Adipocyte (in vitro differentiated cells): ENCODE measurements at places on chromosomes 7 and 10.

GRCh38 chr10:34489973-34490745, 324.9 kb downstream of the PARD3 start:
- peak; percentile 64 for DNase-seq

GRCh38 chr7:26853788-26854393, 10.5 kb downstream of the SKAP2 start:
- peak; percentile 72 for DNase-seq

- DNase-seq = peak; percentile 48
These were observed 555.0 kb downstream of the INHBA start for GRCh38 chr7:41147606-41148485.

- DNase-seq = peak; percentile 2
These were observed 95.5 kb downstream of the ZMYND11 start for GRCh38 chr10:230758-231157.

GRCh38 chr10:92027141-92027540, 103.6 kb downstream of the BTAF1 start:
- no peak for DNase-seq

DNA sequence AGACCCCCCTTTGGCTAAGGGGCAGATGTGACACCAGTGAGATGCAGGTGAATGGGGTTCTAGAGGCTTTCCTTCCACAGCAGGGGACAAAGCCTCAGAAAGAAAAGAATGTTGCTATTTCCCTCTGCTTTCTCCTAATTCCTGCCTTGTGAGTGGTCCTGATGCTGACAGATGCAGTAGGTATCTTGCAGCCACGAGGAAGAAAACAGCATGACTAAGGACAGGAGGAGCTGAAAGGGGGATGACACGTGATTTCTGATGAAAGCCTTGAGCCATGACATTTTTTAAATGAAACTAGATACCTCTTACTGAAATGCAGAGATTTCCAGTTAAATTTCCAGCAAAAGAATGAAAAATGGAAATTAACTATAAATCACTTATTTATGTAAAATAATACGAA, 92.4 kb downstream of the C1GALT1 start:
- peak; percentile 55 for DNase-seq

- DNase-seq = no peak
These were observed 136.5 kb downstream of the ADARB2 start for GRCh38 chr10:1600861-1601260.

DNA sequence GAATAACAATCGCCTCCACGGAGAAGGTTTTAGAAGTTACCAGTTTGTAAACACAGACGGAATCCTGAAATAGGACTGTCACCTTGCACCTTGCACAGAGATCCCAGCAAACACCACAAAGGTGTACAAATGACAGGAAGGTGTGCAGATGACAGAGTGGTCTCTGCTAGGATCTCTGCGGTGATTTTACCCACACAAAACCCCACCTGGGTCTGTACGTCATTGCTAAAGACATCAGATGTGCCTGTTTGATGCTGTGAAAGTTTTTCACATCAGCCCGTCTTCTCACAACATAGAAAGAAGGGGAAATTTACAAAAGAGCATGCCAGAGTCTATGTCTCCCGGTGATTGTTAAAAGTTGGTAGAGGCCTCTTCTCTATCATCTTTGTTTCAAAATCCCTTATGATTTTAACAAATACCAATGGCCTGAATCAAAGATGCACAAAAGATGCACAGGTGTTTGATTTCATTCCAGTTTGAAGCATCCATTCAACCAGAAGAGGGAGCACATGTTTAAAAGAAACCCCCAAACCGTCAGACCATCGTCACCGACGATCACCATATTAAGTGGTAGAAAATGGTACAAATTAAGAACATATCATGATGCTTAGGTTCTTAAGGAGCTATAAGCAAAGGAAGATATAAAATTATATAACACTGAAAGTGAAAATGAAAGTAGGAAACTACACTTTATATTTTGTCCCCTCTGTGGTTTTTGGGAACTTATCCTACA, 576.5 kb downstream of the PTPRN2 start:
- DNase-seq = no peak

- DNase-seq = no peak
These were observed 95.2 kb upstream of the ZNF716 start for GRCh38 chr7:57354679-57355338.

DNA sequence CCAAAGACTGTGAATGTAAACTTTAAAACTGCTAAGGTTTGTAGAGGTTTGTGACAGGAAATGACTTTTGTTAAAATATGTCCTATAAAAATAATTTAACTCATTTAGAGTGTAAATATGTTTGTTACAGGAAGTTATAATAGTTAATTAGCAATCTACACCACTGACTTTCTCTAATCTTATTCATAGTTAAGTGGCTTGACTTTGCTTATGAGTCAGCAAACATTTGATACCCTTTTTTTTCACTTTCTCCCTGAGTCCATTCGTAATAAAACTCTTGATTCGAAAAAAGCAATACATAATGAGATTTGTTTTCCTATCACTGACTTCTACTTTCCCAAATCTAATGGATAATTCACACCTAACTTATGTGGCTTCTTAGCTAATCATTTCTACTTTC, 317.7 kb upstream of the SEMA3C start:
- no peak for DNase-seq

GRCh38 chr7:20484356-20484755, 131.1 kb upstream of the ABCB5 start:
- no peak for DNase-seq

- no peak for DNase-seq
These were observed 105.2 kb downstream of the CUBN start for GRCh38 chr10:17024461-17024860.

DNA sequence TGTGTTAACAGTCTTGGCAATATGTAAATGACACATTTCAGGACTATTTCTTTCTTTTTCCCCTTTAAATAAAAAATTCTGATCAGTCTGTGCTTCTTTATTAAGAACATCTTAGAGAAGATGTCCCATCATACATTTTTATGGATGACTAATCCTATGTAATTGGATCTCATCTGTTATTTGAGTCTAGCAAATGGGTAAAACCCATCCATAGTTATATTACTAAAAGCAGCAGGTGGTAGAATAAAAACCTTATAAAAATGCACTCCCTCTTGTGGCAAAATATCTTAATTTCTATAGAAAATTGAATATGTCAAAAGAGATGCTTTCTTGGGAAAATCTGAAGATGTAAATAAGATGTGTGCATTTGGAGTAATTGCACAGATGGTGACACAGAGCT, 35.3 kb downstream of the TRRAP start:
- DNase-seq = peak; percentile 31

DNA sequence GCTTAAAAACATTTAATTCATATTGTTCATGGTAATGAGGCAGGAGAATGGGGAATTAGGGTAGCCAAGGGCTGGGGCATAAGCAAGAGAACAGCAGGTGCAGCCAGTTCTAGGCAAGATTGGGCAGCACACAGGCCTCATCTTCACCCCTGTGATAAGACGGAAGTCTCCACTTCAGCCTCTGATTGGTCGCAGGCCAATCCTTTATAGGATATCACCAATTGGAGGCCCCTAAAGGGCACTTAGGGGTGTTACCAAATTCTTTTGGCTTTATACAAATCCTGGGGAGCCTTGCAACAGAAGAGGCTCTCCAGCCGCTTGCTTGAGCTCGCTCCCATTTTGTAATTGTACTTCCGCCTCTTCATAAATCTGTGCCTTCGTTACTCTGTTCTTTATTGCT, 231.1 kb downstream of the REEP3 start:
- DNase-seq = no peak

- no peak for DNase-seq
These were observed 133.5 kb downstream of the GALNT11 start for GRCh38 chr7:152158801-152159587.

GRCh38 chr10:13003759-13004158, 2.2 kb upstream of the CCDC3 start:
- DNase-seq = no peak

DNA sequence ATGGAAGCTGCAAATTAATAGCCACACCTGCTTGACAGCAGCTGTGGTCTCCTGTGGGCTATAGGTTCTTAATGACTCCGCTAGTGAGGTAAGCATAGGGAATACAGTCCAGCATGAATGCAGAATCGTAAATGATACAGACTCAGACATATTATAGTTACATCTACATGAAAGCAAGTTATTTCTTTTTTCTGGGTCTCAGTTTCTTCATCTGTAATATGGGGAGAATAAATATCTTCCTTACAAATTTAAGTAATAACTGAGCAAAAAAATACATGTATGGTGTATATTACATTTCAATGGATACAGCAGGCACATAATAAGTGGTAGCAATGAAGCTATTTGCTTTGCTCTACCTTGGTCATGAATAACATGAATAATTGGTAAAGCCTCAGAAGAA, 245.9 kb upstream of the RHOBTB1 start:
- no peak for DNase-seq

DNA sequence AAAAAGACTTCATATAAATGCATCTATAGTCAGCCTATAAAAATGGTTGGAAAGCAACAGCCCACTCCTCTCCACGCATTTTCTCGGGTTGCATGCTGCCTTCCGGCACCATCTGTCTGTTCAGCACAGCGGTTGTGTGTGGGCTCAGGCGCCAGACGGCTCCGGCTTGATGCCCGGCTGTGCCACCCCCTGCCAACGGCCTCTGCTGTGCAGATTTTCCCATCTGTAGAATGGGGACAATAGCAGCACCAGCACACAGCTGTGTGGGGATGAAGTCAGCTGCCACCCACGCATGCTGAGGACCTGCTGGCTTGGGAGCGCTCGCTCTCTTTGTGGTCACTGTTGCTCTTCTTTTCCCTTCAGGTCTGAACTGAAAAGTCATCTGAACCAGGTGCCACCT, 19.5 kb downstream of the PRKAG2 start:
- DNase-seq = no peak

- DNase-seq = peak; percentile 79
These were observed 81.7 kb downstream of the ST7 start for GRCh38 chr7:117034851-117035464.

DNA sequence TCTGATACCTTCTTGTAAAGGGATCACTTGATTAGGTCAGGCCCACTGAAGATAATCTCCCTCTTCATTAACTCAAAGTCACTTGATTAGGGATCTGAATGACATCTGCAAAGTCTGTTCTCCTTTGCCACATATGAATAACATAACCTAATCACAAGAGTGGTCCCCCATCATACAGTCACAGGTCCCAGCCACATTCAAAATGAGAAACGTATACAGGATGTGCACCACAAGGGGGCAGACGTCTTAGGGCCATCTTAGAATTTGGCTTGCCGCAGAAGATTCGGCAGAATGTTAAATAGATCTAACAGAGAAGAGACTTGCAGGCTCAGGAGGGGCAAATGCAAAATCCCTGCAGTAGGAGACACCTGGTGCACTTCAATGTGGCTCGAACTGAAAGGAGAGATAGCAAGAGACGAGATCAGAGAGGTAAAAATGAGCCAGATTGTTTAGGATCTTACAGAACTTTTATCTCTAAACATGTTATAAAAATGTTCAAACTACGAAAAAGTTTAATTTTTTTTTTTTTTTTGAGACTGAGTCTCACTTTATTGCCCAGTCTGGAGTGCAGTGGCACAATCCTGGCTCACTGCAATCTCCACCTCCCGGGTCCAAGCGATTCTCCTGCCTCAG, 10.4 kb upstream of the SMC3 start:
- peak; percentile 70 for DNase-seq

GRCh38 chr7:140883378-140883777, 41.4 kb downstream of the BRAF start:
- no peak for DNase-seq

GRCh38 chr7:47685712-47686376, 103.9 kb upstream of the TNS3 start:
- no peak for DNase-seq

DNA sequence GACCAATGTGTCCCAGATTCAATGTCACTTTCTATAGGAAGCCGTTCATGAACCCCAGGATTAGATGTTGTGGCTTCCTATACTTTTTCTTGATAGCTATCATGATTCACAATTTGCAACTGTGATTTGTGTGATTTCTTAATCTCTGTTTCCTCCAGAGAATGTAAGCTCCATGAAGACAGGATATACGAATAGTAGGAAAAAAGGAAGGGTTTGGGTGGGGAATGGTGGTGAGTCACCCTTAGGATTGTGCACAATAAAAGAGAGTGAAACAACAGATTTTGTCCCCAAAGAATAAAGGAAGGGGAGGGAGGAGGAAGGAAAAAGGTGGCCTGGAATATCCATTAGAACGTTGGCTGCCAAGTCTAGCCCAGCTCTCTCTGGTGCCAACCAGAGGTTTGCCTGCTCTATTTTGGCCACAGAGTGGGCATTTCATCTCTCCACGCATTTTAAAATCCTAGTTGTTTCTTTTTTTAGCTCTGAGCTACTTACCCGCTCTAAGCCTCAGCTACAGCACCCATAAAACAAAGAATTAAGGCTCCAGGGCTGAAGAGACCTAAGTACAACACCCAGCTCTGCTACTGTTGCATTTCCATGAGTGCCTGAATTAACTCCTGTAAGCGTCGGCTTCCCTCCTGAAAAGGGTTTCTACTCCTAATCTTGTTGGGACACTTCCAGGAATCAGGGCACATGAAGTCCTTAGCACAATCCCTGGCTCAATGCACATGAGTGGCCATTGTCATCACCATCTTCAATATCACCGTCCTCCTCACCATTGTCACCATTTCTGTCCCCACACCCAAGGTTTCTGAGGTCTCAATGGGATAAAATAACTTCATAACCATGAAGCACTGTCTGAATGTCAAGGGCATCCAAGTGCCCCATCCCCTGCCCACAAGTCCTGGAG, 3.5 kb downstream of the HK1 start:
- no peak for DNase-seq

- peak; percentile 90 for DNase-seq
These were observed 17.5 kb upstream of the TEX36 start for GRCh38 chr10:125700355-125700911.

DNA sequence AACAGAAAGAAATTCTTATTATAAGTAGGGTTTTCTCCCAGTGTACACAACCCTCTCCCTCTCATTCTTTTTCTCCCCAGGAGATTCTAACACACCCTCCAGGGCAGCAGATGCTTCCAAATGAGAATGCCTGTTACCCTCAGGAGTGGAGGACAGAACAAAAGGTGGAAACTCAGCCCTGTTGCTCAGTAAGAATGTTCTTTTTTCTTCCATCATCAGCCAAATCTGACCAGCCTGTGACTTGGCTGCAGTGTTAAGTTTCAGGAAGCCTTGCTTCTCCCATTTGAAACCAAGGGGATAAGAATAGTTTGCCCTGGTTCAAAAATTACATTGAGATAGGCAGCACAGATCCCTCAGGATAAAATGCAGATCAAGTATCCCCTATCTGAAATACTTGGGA, 77.5 kb upstream of the EEPD1 start:
- peak; percentile 24 for DNase-seq

- DNase-seq = no peak
These were observed 1.1 kb downstream of the ZSWIM8 start for GRCh38 chr10:73786512-73786885.

GRCh38 chr10:89887830-89888229, 186.4 kb downstream of the KIF20B start:
- DNase-seq = peak; percentile 27

- DNase-seq = no peak
These were observed 102.9 kb downstream of the FAM204A start for GRCh38 chr10:118239236-118239630.

DNA sequence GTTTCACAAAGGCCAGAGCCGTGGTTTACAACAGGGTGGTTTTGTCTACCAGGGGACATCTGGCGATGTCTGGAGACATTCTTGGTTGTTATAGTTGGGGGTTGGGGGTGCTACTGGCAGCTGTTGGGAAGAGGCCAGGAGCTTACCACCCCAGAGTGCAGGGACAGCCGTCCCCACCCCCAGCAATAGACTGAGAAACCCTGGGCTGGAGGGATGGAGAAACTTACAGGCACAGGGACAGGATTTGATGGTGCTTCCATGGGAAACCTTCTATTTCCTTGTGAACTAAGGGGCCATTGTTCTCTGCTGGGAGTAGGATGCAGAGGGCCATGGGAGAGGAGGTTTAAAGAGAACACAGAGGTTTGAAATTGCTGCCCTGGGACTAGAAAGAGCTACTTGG, 10.9 kb downstream of the ADCK2 start:
- no peak for DNase-seq
